ENCODE measurements at places on chromosomes 6 and 20.

- DNase-seq: no peak
Measured at GRCh38 chr6:130206479-130206878, 16.3 kb downstream of the SAMD3 start.

GRCh38 chr6:37648465-37649330, 49.0 kb downstream of the MDGA1 start:
- DNase-seq: no peak

- no peak for DNase-seq
Measured at GRCh38 chr20:2631228-2631627, 21.2 kb upstream of the NOP56 start.

GRCh38 chr20:45372646-45373352, 5.3 kb downstream of the TP53TG5 start:
- DNase-seq: peak; percentile 81

DNA sequence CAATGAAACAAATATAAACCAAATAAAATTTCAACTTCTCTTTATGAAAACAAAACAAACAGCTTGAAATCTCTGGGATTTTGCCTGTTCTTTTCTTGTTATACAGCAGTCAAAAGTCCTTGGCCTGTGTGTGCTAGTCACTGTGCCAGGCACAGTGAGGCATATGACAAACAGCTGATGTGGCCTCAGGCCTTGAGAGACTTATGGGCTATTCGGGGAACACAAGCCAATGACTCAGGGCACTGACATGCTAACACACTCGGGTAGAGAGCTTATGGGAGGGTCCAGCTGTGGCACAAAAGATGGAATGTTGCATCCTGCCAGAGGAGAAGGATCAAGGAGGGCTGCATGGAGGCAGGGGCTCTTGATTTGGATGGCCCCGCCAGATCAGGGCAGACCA, 95.4 kb upstream of the NKX2-2 start:
- DNase-seq: no peak

Data from cerebellum (tissue), 4 donors.